ENCODE measurements at places on chromosomes 12 and 14.

DNA sequence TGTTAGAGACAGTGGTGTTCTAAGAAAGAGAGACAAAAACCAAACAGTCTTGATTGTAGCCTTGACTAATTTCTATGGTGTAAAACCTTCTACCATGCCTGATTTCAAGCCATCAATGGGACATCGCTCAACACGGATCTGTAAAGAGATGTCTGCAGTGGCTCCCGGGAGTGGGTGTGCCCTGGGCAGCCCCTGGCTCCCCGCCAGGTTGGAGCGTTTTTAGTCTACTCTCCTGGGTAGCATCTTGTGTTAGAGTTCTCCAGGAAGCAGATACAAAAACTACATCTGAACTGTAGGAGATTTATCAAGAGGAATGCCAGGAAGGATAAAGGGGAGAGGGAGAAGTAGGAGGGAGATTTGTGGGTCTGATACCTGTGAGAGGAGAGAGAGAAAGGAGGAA lies 1212.9 kb downstream of the BCL11B start:
- no peak for DNase-seq

DNA sequence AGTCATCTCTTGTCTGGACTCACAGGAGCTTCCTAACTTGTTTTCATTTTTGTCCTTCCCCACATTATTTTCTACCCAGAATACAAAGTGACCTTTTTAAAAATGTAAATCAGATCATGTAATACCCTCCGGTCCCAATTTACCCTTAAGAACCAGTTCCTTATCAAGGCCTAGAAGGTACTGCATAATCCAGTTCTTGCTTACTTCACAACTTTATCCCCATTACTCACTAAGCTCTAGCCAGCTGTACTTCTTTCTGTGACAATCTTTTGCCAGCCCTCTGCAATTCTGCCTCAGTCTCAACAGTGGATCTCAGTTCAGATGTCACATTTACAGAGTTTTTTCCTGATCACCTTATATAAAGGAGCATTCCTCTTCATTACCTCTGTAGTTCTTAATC lies 11.6 kb downstream of the RAP1B start:
- DNase-seq = no peak

DNA sequence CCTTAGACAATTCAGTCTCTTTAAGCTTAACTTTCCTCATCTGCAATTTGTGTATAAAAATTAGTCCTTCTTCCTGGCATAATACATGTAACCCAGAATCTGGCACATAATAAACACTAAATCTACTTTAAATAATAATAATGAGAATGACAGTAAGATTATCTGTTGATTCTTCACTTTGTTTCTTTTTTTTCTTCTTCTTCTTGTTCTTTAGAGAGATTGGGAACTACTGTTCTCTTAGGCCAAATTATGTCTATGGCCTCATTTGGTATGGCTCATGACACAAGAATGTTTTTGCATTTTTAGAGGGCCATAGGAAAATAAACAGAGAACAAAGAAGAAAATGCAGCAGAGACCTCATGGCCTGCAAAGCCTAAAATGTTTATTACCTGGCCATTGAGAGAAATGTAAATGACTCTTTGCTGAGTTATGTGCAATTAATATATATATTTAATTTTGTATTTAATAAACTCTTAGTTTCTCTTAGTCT lies 275.8 kb downstream of the SLC6A15 start:
- DNase-seq = no peak

DNA sequence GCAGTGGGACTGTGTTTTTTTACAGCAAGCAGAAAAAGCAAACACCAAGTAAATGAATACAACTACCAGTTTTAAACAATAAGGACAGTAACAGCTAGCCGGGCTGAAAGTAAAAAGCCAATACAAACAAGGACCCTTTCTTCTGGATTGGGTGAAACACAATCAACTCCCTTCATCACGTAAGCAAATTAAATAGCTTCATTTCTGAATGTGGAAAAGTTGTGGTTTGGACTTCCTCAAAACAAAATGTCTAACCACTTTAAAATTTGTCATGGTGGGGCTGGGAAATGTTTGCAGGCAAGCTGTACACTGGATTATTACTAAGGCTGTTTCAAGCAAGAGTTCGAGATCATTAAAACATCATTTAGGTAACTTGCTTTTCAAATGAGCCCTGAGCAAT lies 47.4 kb downstream of the TCHP start:
- no peak for DNase-seq

DNA sequence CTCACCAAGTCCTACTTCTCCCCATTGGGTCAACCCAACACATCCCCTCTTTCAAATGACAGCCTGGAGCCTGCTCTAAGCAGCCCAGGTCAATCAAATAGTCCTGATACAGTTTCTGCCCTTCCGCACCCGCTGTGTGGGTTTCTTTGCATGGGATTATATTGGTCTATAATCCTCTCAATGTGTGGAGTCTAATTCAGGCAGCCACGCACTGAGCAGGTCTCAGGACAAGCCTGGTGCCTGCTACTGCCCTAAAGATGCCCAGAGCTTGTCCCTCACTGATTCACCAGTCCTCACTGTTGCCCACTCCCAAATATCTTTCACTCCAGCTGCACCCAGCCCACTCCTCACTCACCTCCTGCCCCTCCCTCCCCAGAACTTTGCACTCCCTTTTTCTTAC lies 16.4 kb downstream of the ACTN1 start:
- no peak for DNase-seq

GRCh38 chr12:59046763-59047534 lies 126.6 kb upstream of the LRIG3 start:
- no peak for DNase-seq

DNA sequence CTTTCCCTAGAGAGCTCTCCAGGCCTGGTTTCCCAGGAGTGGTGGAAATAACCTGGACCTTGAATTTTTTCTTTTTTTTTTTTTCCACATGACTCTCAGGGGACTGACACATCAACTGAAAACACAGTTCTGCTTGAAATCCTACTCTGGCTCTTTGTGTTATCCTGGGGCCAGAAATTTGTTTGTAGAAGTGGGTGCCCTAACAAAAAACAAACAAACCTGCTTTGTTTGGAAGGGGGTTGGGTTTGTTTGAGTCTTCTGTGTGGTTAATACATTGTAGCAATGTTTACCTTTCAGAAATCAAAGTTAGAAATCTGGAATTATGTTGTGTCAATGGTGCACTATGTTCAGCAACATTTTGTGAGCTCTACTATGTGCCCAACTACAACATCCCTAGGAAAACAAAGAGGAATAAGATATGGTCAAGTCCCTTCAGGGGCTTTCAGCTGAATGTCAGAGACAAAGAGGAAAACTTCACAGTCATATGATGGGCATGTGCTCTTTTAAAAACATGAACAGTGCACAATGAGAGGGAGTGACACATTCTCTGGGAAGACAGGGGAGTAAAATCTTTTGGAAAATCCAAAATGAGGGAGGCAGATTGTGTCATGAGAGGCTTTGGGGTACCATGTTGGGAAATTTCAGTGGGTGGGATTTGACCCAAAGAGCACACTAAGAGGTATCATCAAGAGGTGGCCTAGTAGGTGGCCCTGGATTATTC lies 1.5 kb upstream of the IGF1 start:
- peak; percentile 97 for DNase-seq

DNA sequence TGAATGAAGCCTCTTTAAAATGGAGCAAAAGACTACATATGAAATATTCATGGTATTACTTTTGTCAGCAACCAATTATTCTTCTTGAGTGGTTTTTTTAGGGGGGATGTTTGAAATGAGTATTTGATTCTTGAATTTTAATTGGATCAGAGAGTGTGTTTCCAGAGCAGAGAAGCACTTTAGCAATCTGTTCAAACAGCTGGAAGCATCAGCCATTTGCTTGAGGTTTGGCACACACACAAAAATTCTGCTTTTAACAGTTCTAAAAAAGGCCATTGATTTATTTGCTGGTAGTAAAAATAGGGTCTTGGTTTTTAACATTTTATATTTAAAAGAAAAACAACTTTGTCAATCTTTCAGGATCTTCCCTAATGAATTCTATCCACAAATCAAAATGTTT lies 292.7 kb downstream of the LRFN5 start:
- no peak for DNase-seq

- no peak for DNase-seq
Measured at GRCh38 chr12:131994589-131994988, 44.8 kb downstream of the EP400 start.

DNA sequence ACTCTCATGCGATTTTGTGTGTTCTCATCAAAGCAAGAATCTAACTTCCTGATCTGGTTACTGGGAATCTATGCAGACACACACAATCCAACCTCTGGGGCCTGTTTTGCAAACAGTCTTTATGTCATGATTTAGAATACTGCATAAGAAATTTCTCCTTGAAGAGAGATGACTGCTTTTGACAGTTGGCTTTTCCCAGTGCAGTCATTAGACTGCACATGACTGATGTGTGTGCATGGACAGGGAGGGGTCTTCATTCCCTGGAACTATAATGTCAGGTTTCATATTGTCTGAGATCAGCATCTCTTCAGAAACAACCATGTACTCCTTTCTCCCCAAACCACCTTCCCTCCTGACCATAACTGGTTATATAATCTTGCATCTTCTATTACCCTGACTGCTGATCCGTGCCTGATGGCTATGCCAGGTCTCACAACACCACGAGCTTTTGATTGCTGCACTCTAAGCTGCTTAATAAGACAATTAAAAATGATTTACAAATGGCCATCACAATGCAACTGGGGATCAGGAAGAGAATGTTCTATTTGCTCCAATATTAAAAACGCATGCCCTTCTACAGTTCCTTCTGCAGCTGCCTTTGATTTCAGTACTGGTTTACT lies 995.4 kb downstream of the NRXN3 start:
- no peak for DNase-seq

GRCh38 chr12:105799103-105799502 lies 339.7 kb downstream of the NUAK1 start:
- DNase-seq = peak; percentile 36

DNA sequence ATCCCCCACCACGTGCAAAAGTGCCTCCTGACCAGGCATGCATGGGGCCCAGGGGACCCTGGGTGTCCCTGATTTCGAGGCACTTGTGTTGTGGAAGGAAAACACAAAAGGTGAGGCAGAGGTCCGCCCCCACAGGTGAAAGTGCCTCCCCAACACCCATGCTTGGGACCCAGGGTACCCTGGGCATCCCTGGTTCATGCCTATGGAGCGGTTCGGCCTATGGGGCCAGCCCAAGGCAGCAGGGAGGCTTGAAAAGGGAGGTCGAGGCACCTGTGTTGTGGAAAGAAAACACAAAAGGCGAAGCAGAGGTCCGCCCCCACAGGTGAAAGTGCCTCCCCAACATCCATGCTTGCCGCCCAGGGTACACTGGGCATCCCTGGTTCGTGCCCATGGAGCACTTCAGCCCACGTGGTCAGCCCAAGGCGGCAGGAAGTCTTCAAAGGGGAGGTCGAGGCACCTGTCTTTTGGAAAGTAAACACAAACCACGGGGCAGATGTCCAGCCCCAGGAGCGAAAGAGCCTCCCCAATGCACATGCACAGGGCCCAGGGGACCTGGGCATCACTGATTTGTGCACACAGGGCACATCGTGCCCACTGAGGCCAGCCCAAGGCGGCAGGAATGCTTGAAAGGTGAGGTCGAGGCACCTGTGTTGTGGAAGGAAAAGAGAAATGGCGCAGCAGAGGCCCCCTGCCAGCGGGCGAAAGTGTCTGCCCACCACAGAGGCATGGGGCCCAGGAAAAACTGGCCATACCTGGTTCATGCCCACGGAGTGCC lies 375.5 kb downstream of the ALG10 start:
- DNase-seq = no peak

GRCh38 chr12:105956662-105957457 lies 181.9 kb downstream of the NUAK1 start:
- DNase-seq = no peak

- no peak for DNase-seq
Measured at GRCh38 chr14:99350751-99351150, 78.8 kb upstream of the BCL11B start.

GRCh38 chr14:91094772-91095171 lies 19.1 kb upstream of the DGLUCY start:
- no peak for DNase-seq

DNA sequence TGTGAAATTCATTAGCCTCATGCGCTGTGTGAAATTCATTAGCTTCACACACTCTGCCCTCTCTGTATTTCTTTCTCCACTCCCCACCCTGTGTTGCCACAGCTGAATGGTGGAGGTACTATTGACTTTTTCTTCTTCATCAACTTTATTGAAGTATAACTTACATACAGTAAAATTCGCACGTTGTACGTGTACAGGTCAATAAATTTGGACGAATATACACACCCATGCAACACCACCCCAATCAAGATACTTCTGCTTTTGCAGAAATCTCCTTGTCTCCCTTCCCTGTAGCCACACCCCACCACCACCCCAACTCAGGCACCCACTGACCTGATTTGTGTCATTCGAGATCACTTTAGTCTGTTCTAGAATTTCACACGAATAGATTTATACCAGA lies 51.8 kb downstream of the FBXL14 start:
- no peak for DNase-seq

DNA sequence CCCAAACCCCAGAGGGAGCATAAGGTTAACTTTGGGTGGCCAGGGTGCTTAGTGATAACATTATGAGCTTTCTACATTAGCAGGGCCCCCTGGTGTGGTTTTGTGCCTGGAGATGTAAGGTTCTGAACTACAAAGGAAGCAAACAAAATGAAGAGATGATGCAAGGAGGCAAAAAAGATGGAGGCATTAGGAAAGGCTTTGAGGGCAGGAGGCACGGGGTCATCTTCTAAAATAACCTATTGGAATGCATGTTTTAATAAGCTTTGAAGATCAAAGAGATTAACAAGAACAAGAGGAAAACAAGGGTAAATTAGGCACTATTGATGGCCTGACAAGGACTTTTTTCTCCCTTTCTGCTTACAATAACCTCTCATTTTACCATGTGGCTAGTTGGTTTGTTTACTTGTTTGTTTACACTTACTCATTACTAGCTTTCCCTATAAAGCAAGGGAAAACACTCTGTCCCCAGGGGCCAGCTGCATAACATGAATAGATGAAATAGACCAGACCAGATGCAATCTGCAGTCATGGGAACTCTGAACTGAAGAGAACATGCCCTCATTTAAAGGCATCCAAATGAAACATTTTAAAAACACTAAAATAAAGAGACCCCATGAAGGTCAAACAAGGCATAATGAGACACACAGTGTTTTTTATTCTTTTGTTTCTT lies 390.3 kb downstream of the DIO2 start:
- DNase-seq = no peak

- no peak for DNase-seq
Measured at GRCh38 chr12:68950511-68950910, 17.5 kb upstream of the CPM start.

- no peak for DNase-seq
Measured at GRCh38 chr12:4819654-4820053, 90.1 kb upstream of the KCNA1 start.

- DNase-seq = no peak
Measured at GRCh38 chr12:30977124-30977523, 50.6 kb downstream of the TSPAN11 start.

GRCh38 chr14:96303981-96304380 lies 48.0 kb downstream of the BDKRB1 start:
- no peak for DNase-seq

DNA sequence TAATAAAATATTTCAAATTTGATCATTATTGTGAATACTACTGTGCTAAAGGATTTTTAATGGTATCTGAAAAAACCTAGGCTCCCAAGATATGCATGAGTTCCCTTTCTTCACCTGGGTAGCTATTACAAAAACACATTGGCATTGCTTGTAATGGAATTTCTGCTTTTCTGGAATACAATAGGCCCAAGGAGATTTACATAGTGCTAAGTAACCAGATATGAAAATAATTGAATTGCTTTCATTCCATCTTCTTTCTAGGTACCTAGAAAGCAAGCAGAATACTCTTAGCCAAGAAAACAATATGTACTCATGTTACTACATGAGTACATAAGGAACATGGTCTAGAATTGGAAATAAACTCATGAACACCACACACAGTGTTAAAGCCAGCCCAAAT lies 291.9 kb downstream of the KCNC2 start:
- DNase-seq = no peak

- peak; percentile 93 for DNase-seq
Measured at GRCh38 chr14:64838656-64839055, 41.1 kb downstream of the SPTB start.

Data from DMS53 (cell line).